ENCODE measurements at places on chromosomes 2 and 18.
A peak's percentile ranks its signal among the peaks of the same experiment; 100 is the strongest.

- no peak for DNase-seq
These were observed 28.7 kb downstream of the MGAT4A start for GRCh38 chr2:98702127-98702802.

- DNase-seq: no peak
These were observed 113.5 kb upstream of the LDLRAD4 start for GRCh38 chr18:13105059-13105458.

GRCh38 chr2:222950638-222951285, 89.9 kb downstream of the ACSL3 start:
- DNase-seq: no peak

DNA sequence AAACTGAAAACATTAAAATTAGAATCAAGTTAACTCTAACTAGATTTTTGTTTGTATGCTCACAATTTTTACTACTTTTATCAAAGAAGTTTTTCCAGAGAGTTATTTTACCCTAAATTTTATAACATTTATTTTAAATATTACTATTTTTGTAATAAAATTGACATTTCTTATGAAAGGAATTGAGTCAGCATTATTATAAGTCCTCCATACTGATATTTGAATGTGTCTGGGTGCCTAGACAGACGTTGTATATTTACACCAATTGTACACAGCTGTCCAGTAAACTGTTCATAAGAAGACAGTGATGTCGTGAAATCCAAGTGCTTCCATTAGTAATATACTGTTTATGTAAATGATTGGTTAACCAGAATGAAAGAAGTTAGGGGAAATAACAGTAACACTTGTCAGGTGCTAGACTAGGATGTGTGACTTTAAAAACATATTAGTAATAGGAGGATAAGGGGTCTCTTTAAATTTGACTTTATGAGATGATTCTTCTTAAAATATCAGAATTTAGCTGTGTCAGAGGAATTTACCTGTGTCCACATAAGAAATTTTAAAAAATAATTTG, 73.7 kb downstream of the TANK start:
- no peak for DNase-seq

DNA sequence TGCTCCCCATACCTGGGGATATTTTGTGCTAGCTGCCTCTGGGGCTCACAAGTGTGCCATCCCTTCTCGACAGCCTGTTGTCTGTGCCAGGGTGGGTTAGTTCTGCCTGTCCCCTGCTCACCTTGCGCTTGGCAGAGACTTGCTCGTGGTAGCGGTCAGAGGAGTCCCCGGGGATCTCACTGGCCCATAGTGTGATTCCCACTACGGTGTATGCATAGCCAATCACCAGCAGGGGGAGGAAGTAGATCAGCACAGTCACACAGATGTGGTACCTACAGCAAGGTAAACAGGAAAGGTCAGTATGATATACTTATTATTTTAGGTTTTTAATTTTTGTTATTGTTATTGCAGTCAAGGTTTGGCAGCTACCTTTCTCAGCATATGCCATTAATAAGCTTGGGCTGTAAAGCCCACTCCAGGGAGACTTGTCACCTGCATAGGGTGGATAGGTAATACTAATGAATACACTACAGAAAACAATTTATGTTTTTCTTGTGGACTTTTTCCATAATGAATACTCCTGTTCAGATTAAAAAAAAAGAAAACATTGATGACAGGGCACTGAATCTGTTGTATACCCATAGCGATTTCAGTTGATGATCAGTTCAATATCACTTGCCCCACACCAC, 95.2 kb downstream of the POLE4 start:
- no peak for DNase-seq

DNA sequence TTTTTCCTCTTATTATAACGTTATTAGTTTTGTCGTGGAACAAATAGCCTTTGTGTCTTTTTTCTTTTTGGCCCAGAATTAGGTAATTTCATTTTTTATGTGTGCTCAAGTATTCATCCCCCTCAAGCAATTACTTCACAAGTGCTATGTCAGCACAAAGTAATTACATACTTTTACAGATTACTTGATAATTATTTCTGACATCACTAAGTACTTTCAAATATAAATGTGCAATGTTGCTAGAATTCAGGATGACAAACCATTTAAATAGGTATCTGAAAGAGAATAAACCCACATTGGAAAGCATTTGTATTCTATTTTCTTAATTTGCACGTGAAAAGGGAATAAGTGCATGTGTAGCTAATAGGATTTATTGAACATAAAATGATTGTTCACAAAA, 238.2 kb downstream of the CDH7 start:
- no peak for DNase-seq

GRCh38 chr2:226489775-226490541, 309.7 kb downstream of the IRS1 start:
- no peak for DNase-seq

DNA sequence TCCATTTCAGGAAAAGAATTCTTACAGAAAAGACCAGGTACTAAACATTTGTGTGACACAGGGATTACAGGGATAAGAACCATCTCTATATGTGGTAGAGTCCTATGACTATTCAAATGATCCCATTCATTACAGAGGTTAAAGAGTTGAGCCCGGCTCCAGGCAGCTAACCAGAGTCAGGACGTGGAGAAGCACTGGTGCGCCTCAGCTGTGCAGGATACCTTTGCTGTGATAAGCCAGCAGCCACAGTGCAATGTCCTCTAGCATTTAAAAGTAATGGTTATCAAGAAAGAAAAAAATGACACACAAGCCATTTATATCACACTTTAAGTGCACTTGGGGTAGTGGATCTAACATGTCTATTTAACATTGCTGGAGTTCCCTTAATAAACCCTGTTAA, 17.3 kb downstream of the BUB1 start:
- DNase-seq: no peak

GRCh38 chr2:66414896-66415295, 20.0 kb upstream of the MEIS1 start:
- DNase-seq: no peak

- no peak for DNase-seq
These were observed 15.7 kb upstream of the FZD7 start for GRCh38 chr2:202017940-202018339.

DNA sequence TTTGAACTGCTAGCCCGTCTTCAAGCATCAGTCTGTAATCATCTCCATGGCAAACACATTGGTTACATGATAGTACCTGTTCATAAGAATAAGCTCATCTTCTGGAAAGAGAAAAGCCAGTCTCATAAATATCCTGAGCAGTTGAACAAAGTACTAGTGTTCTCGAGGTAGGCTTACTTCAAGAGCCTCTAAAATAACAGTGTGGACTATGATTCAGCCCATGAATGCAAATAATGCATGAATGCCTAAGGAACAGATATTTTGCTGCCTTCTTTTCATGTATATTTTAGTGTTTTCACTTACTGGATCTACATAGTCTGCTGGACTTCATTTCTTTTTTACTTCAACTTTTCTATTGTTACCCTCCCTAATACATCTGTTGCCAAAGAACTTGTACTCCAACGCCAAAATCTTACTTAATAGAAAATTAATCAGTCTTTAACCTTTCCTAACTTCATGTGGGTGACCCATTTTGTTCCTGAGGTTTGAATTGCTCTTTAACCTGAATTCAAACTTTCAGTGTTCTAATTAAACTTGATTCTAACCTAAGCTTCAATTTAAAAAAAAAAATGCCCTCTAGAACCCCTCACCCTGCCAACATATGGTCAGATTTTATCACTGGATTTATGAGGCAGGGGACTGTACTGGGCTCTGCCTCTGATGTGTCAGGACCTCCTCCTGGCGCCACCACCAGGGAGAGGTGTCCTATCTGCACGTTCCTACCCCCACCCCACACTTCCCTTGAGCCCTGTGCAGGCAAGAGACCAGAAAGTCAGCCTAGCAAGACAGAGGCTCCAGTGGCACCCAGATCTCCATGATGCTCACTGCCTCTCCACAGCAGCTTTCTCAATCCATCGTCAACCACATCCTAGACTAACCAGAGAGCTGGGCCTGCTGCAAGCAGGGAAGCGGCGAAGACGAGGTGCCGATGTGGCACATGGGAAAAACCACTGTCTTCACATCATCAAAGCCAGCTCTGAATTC, 264.7 kb upstream of the ID2 start:
- DNase-seq: no peak

DNA sequence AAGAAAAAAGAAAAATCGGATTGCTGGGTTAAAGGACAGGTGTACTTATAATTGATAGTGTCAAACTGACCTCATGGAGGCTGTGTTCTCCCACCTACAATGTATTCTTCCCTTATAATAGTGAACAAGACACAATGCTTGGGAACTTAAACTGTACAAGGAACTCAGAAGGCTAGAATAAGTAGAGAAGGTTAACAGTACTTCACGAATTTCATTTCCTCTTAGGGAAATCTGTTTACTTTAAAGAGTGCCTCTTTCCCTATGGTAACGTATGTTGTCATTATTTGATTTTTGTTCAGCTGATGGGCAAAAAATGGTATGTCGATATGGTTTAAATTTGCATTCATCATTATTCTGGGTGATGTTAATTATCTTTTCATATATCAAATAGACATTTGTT, 9.2 kb upstream of the HK2 start:
- no peak for DNase-seq

DNA sequence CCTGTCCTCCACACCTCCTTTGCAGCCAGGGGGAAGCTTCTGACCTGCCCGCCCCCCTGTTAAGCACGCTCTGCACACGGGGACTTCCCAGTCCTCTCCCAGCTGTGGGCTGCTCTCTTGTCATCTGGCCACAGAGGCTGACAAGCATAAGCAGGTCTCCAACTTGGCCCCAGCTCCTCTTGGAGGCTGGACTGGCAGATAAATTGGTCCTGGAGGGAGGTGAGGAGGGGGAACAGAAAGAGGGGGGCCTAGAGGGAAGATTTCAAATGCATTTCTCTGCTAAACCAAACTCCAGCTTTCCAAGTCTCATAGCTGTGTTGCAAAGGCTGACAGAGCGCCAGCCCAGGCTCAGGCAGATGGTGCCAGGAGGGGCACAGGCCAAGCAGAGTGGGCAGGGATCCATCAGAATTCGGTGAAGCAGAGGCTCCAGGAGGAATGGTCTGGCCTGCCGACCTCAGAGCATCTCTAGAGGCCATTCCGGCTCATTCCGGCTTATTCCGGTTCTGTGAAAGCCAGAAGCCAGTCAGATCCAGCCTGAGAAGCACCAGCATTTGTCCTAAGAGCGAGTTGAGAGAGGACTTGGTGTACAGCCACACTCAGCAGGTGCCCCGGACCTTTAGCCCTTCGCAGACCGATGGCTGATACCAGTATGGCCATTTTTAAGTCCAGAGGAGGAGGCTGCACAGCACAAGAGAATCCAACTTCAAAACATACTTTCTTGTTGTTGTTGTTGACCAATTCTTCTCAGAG, 508.9 kb upstream of the MYT1L start:
- no peak for DNase-seq

DNA sequence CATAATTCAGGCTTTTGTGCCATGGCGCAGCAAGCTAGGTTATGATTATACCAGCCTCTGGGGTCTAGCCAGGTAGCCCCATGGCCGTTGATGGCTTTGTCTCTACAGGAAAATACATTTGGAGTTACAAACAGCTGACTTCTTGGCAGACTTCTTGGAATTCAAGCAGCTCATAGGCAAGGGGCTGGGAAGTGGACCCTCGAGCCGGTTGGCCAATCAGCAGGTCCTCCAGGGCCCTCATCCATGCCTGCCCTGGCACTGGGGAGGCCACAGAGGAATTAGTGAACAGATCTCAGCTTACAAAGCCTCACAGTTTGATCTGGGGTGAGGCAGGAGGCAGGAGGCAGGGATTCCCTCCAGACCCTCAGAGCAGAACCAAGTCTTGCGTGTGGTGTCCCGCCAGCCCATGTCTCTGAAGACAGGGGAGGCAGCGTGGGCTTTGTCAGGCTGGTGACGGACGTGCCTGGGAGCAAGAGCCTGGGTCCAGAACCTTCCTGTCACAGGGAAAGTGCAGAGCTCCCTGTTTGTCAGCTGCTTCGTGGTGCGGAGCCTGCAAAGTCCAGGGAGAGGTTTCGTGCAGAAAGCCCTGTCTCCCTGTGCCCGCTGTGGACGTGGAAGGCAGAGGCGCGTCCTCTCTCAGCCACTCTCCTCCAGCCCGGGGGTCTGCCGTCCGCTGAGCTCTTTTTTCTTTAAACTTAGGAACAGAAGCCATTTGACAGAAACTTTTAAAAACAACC, 131.7 kb downstream of the KLHL29 start:
- no peak for DNase-seq

DNA sequence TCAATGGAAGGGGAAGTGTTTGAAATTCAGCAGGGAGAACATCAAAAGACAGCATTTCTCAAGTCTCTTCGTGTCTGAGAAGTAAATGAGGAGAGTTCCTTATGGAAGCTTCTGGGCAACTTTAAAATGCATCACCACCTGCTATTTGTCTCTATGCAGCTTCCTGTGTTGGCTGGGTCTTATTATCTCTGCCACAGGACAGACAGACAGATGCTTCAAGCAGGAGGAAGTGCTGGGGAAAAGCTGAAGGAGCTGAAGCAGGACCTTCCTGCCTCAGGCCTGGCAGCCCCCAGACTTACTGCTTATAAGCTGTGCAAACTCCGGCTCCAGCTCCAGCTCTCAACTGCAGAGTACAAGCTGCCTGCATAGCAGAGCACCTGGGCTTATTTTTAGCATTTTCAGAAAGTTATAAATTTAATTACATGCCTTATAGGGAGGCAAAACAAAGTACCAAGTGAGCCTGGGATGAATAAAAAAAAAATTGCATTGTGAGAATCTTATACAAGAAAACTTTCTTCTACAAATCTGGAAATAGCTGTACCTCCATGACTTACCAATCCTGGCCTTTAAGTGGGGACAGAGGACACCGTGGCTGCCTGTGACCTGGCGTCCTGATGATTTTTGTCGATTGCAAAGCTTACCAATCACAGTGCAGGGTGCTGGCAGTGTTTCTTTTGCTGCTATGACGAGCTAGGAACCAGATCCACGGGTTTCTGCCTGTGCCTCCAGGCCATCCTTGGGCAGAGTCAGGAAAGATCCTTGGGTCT, 206.3 kb downstream of the SEPTIN10 start:
- no peak for DNase-seq

- no peak for DNase-seq
These were observed 766.4 kb upstream of the ID2 start for GRCh38 chr2:7915302-7916091.

DNA sequence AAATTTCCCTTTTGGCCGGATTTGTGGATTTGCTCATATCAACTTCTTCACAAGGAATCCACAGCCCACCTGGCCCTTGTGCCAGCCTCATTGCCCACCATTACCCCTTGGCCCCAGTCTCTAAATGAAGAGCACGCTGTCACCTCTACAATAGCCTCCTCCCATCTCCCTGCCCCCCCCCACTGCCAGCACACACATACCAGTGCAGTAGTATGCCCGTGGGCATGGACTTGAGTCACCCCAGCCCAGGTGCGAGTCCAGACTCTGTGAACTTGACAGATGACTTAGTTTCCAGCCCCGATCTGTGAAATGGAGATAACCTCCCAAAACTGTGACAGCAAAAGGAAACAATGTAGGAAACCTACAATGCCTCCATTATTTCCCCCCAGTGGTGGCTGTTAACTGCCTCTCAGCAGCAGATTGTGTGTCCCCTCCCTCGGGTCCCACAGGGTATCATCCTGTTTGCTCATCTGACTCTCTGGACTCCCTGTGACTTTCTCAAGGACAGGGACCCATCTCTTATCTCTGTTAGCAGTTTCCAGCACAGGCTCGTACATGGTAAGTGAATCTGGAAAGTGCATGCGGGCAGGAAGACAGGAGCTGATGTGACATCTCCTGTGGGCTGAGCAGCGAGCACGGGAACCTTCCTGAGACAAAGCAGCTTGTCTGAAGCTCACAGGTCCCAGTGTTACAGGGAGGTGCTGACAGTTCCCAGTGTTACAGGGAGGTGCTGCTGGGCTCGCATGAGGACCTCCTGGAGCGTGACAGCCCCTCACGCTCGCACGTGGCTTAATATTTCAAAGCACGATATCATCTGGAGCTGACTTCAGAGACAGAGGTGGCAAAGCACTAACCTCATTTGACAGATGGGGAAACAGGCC, 4.2 kb upstream of the TMEM185B start:
- DNase-seq: peak; percentile 11

- DNase-seq: no peak
These were observed 69.3 kb downstream of the NEDD4L start for GRCh38 chr18:58113337-58113736.

Data from activated naive CD8-positive, alpha-beta T cell treated with anti-CD3 and anti-CD28 coated beads, Interleukin-2, amount 50 U/mL, for 16 hours (primary cell).